Activated T-helper 1 cell treated with Interleukin-2 at 50 U/mL for 16 hours (primary cell): ENCODE measurements at places on chromosomes 12 and 14.

DNA sequence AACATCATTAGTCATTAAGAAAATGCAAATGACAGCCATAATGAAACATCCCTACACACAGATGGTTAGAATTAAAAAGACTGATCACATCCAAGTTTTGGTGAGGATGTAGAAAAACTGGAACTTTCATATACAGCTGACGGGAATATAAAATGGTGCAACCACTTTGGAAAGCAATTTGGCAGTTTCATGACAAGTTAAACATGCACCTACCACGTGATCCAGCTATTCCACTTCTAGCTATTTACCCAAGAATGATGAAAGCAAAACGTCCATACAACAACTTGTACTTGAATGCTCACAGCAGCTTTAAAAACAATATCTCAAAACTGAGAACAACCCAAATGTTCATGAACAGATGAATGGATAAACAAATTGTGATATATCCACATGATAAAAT, 77.9 kb upstream of the AVPR1A start:
- DNase-seq, result no peak

DNA sequence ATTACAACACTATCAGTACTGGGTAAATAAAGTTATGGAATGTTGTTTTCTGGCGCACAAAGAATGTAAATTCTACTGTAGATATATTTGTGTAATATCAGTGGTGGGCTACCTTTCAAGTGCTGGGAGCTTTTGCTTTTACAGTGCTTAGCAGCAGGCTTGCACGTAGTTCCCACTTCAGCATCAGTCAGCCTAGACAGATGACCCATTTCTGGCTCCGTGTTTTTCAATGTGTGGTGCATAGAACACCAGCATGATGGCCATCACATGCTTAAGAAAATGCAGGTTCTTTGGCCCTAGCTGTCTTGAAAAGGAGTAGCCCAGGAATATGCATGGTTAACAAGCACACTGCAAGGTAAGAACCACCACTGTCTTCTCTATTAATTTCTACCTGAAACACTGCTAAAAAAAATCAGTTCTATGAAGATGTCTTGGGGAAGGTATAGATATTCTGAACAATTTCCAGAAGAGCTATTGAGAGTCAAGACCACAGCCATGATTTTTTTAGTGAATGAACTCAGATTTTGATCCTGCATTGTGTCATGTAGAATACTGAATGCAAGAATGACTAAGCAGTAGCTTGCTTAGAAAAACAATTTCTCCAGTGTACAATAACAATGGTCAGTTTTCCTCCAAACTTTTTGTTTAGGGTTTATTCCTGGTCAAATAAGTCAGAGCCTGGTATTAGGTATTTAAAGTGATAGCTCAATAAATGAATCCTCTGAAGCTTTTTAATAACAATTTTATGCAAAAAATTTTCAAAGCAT, 195.7 kb downstream of the AKAP6 start:
- DNase-seq, result no peak

DNA sequence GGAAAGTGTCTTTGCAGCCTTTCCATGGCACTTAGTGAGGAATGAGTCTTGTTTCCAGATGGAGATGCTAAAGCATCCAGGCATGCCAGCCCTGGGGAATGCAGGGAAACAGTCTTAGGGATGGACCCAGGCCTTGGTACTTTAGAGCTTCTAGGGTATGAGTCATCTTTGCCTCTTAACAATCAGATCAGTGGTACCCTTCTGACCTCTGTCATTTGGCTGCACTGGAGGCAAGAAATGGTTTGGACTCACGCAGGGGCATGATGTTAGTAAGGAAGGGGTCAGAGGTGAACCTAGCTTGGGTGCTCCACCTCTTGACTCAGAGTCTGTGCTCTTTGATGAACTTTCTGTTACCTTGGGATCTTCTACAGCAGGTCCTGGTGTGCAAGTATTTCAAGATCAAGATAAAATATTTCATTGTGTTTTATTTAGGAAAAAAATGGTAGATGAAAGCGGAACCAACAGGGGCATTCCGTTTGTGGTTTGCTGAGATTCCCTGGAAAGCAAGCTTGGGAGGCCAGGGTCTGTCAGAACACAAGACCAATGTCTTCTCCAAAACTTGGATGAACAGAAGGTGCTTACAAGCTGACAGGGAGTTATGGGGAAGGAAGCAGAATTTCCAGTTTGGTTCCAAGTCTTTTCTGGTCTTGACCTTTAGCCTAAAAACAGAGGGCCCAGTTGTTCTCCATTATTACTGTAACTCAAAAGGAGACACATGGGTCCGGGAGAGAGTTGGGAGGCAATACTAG, 216.2 kb downstream of the ZFP36L1 start:
- DNase-seq, result no peak

DNA sequence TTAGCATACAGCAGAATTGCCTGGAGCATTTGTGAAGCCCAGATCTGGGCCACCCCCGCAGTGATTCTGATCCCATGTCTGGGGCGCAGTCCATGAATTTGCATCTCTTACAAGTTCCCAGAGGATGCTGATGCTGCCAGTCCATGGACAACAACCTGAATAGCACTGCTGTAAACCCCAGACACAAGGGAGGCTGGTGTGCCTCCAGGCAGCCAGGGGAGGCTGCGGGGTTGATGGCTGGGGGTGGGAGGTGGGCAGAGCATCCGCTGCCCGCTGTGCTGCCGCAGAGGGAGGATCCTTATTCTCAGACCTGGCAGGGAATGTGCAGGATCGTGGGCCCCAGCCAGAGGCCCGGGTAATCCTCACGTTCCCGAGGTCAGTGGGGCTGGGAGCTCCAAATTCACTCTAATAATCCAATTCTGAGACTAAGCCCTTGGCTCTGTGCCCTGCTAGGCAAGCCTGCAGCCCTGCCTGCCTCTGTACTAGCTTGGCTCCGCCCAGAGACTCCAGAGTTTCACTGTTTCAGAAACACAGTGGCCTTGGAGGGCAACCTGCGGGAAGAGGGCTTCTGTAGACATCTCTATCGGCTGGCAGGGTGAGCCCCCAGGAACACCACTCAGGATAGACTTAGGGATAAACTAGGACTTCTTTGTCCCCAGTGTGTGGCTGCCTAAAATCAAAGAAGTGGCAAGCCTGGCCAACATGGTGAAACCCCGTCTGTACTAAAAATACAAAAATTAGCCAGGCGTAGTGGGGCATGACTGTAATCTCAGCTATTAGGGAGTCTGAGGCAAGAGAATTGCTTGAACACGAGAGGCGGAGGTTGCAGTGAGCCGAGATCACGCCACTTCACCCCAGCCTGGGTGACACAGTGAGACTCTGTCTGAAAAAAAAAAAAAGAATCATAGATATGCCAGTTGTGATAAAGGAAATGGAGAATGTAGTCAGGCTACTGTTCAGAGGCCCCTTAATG, 17.8 kb upstream of the MLEC start:
- DNase-seq, result no peak

- DNase-seq, result no peak
Observed at GRCh38 chr12:108495054-108495453, 20.0 kb upstream of the FICD start.

- no peak for DNase-seq
Observed at GRCh38 chr14:59490756-59491155, 6.4 kb downstream of the JKAMP start.

- DNase-seq, result no peak
Observed at GRCh38 chr12:76421046-76421445, 72.8 kb upstream of the BBS10 start.

DNA sequence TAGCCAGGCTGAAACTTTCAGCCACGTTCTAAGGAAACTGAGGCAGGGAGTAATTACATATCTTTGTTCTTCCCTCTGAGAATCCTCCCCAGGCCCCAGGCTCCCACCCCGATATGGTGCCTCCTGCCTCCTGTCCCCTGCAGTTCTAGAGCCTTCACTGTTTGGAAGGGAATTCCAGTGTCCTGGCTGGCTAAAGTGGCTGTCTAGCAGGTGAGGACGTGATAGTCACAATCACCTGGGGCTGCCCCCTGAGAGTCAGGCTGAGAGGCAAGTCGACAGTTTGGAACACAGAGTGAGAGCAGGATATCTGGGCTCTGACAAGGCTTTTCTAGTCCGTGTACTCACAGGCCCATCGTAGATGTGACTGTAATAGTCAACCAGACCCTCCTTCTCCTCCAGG, 6.3 kb upstream of the RPAP3 start:
- DNase-seq, result no peak

DNA sequence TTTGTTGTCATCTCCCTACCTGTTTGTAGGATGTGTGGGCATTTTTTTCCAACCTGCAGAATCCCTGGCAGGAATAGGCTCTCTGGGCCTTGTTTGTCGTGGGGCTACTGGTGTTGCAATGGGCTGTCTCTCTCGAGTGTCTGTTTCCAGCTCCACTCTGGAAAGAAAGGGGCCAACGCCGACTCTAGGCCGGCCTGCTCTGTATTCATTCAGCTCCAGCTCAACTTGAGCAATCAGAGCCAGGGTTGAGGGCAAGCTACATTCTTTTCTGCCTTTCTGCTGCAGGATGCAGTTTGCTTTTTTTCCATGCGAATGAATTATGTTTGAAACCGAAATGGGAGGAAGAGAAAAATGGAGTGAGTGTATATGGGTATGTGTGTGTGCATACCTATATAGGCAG, 2.3 kb downstream of the JDP2 start:
- no peak for DNase-seq

DNA sequence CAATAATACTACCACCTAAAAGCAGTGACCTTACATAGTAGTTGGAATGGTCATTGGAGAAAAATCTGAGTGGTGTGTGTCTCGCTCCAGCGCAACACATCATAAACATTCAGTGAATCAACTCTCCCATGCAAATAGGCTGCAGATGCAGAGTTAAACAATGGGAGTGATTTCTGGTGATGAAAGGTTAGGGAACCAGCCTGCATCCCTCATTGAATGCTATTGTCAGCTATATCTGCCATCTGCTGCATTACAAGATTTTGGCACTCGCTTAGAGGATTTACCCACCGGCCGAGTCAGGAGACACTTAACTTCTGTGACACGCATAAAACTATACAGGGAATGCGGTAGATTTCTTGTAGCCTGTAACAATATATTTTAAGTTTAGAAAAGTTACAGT, 900.9 kb downstream of the FLRT2 start:
- no peak for DNase-seq

DNA sequence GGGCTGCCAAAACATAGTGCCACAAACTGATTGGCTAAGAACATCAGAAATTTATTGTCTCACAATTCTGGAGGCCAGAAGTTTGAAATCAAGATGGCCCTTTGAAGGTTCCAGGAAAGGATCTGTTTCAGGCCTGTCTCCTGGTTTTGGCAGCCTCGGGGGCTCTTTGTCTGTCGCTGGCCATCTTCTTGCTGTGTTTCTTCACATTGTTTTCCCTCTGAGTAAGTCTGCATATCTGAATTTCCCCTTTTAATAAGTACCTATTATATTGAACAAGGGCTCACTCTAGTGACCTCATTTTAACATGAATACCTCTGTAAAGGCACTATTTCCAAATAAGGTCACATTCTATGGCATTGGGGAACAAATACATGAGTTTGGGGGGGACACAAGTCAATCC, 467.1 kb upstream of the MGAT4C start:
- no peak for DNase-seq

- no peak for DNase-seq
Observed at GRCh38 chr12:113134521-113134951, 1.0 kb downstream of the RASAL1 start.

DNA sequence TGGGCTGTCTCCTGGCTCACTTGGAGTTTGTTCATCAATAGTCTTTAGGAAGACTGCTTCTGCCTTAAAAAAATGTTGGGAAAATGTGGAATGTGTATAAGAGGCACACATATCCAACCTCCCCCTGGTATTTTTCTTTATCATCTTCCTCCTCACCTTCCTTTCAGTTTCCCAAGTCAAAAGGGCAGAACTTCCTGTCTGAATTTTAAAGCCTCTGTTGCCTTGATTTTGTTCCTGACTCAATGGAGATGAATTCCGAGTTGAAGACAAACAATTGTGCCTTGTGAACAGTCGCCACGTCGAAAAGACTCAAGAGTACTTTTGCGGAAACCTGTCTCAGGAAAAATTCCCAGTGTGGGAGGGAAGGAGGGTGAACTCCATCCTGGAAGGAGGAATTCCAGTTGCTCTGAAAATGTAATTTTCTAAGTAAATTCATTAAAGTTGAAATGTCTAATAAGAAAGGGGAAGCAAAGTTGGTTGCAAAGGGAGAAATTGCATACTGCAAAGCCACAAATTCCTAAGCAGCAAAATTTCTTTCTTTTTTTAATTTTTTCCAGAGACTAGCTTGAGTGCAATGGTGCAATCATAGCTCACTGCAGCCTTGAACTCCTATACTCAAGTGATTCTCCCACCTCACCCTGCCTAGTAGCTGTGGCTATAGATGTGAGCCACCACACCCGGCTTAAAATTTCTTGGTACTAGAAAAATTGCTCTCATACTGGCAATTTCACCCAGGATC, 50.2 kb upstream of the ELK3 start:
- DNase-seq, result no peak

GRCh38 chr12:124979568-124979967, 9.4 kb downstream of the DHX37 start:
- no peak for DNase-seq

DNA sequence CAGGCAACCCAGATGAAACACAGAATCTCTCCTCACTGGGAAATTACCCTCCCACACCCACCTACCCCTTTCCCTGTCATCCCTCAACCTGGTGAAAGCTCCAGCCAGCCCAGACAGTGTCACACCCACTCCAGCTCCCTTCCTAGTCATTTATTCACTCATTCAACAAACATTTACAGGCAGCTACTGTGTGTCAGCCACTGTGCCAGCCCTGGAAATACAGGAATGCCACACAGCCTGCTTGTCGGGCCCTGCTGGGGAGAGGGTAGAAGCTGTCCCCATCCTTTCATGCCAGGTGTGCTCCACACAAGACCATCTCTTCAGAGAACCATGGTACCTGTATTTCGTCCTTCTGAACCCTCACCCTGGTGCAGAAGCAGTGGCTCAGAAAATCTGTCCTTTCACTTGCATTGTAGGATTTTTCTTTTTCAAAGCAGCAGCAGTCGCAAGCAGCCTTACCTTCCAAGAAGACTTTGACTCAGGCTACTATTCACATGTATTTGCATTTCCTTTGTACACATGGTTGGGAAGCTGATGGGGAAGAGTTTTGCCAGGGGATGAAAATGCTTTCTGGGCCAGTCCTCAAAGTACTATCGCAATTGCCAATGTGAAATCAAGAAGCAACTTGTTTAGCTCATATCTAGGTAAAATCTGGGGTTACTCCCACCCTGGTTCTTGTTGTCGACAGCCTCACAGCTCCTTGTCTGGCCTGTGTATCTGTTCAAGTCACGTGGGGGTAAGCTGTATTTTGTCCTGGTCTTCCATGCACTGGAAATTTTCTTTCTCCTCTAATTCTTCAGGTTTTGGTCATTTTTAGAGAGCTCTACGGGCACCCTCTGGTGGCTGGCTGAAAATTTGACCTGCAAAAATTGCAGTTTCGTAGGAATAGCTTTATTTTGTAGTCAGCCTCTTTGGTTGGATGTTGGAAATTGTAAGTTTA, 147.4 kb upstream of the EGLN3 start:
- no peak for DNase-seq

- DNase-seq, result peak; percentile 22
Observed at GRCh38 chr12:67515679-67516340, 132.7 kb upstream of the DYRK2 start.

DNA sequence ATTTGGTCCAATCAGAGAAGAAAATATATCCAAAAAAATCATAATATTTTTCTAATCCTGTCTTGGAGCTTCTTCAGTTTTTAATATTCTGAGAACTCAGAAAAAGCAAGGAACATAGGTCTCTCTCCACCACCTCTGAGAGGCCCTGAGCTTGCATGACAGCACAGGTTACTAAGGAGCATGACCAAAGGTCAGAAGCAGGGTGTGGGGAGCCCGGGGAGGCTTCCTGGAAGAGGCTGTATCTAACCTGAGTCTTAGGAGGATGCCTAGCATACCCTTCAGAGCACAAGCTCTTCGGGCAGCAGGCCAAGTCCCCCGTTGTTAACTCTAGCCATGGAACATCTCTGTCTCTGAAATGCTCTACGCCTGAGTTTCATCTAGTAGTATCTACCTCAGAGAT, 15.7 kb upstream of the STON2 start:
- DNase-seq, result no peak
